ENCODE measurements at places on chromosomes 12 and 14.

GRCh38 chr14:93032421-93032936 is 83.2 kb downstream of the ITPK1 start:
- no peak for DNase-seq

DNA sequence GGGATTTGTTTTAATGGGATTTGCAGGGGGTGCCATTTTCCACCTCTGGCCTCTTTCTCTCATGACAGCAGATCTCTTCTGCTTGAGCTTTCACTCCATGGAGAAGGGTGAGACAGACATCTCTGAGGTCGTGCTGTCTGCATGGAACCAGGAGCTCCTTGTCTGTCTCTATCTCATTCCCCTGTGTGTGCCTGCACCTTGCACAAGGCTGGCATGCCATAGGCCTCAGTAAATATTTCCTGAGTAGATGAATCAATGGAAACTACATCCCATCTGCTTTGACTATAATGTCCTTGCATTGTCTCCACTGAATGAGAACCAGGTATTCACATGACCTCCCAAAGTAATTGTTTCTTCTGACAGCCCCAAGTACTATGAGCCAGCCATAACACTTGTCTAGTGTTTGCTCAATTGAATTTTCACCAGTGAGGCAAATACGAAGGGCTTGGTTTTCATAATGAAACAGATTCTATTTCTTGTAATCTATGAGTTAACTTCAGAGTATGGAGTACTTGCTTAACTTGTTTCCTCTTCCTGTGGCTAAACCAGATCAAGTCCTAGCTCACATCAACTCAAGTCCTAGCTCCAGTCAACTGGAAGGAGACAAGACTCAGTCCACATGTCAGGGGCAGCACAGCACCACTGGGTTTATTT is 32.3 kb downstream of the KCNK13 start:
- DNase-seq: no peak

- DNase-seq: no peak
Measured at GRCh38 chr14:66853311-66853710, 335.9 kb upstream of the GARIN2 start.

- no peak for DNase-seq
Measured at GRCh38 chr14:77011245-77011644, 17.3 kb downstream of the IRF2BPL start.

- no peak for DNase-seq
Measured at GRCh38 chr14:69133206-69134125, 19.5 kb downstream of the DCAF5 start.

- DNase-seq: no peak
Measured at GRCh38 chr12:42588524-42589464, 752 bp downstream of the PRICKLE1 start.

DNA sequence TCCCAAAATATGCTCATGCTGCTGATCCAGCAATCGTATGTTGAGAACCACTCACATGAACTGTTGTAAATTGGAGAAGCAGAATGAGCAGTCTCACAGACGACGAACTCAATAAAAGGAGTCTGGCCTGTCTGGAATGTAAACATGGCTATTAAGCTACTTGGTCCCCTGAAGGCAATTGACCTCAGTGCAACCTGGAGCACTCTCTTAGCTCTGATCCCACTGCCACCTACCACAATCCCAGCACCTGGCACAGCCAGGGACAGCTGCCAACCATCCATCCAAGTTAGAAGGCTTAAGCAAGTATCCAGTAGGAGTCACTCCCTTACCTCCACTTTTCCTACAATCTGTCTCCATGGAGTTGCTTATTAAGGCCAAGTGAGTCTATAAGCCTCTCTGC is 406.9 kb upstream of the CLEC14A start:
- DNase-seq: no peak

DNA sequence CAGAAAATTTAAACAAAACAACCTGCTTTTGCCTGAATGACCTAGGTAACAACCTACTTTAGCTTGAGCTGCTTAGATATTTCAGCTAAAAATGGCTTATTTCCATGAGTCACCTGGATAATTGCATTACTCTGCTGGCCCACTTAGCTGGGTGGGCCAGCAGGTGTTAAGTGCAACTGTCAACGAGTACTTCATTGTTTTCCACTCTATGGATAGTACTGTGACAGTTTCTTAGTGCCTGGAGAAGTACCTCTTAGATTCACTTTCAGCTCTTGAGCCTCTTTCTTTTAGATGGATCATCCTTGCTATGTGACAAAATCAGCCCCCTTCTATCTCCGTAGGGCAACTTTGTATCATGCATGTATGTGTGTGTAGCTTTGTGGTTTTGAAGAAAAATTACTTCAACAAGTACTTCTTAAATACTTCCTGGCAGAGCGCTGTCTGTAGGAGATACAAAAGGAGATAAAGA is 368.2 kb upstream of the ATP2B1 start:
- no peak for DNase-seq

- no peak for DNase-seq
Measured at GRCh38 chr14:68712703-68713370, 80.0 kb downstream of the ZFP36L1 start.

DNA sequence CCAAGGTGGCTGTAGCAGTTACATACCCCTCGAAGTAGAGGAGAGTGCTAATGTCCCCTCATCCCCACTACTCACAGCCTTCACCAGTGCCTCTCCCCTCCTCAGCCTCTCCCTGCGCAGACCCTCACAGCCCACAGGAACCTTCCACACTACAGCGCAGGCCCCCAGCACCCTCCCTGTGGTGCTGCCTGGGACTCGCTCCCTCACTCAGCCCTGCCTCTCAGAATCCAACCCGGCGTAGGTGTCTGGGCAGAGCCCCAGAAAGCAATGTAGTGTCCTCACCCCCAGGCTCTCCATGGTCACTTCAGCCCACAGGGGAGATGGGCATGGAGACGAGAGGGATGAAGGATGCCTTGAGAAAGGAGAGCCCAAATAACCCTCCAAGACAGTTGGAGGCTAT is 10.9 kb upstream of the ZNF740 start:
- DNase-seq: no peak

DNA sequence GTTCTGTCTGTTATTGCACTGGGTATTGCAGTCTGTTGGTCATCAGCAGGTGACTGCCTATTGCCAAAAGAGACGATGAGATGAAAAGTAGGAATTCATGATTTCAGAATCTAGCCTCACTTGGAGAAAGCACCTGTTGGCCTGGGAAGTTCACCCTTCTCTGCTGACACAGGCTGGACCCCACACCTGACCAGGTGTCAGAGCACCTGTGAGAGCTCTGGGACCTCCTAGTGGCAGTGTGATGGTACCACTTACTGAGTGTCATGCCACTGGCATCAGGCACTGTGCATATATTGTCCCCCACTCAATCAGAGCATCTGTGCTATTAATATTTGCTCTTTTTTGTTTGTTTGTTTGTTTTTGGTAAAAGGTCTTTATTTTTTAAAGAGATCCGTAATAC is 68.0 kb downstream of the RASSF3 start:
- no peak for DNase-seq

DNA sequence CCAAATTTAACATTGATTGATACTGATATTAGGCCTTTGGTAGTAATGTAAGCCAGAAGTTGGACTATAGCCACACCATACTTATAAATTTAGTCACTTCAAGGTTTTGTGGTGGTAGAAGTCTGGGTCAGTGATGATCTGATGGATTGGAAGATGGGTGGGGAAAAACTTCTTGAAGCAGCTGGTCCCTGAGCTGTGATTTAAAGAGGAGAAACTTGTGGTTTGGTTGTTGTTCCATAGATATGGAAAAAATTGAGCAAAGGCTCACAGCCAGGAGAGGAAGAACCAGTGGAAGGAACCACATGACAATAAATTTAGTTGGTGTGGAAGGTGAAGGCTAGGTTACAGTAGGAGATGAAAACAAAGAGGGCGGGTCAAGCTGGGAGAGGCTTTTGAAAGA is 26.1 kb downstream of the PTHLH start:
- no peak for DNase-seq

DNA sequence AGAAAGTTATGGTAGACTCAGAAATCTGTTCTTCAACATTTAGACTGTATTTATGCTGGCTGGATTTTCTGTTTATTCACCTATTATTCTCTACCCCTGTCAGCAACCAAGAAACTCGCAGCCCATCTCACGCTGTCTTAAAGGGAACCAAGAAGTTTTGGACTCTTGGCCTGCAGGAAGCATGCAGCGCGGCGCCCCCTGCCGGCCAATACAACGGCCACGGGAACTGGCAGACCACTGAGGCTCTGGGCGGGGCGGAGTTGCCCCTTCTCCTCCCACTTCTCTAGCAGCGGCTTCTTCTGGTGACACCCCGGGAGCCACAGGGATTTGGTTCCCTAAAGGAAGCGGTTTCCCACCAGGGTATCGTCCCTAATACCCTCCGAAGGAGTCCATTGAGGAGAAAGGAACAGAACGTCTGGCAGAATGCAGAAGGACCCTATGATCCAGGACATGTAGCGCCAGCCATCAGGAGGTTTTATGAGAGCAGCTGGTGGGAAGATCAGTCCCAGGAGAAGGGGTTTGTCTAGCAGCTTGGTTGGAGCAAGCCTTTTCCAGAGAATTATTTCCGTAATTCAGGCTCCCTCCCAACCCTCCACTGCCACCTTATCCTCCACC is 21.0 kb upstream of the RNASE2 start:
- no peak for DNase-seq

DNA sequence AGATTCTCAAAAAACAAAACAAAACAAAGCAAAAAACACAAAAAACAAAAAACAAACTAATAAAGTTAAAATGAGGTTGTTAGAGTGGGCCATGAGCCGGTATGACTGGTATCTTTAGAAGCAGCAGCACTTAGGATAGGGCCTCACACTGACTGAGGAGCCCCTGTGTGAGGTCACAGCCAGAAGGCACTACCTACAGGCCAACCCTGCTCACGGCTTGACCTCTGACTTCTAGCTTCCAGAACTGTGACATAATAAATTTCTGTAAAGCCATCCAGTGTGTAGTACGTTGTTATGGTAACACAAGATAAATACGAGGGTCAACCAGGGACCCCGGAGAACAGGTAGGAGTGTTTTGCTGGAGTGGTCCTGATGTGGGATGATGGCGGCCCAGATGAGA is 629.6 kb downstream of the VRK1 start:
- no peak for DNase-seq

DNA sequence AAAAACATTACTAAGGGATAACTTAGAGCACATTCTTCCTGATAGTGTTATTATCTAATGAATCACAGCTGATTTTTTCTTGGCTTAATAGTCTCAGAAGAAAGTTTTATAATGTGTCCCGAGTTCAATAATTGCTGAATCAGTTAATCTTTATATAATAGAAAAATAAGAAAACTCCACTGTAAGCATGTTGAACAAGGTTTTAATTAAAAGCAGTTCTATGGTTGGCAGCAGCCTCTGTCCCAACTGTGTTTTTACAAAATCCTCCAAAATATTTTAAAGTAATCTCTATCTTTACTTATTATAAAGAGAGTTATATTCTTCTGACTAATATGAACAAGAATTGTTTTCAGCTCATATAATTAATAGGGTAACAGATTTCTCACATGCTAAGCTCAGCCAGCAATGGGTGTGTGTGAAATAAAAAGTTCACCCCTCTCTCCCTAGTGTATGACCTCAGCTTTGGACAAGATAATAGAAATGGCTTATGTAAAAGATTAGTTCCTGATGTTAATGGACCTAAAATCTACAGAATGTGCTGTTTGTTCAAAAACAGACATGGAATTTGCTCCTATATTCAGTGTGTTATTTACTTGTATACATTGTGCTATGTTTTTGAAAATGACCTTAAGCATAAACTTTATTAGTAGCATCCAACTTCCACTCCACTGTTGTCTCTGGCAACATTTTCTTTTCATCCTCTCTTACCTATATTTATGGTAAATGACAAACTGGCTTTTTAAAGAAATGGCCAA is 67.1 kb upstream of the DCN start:
- DNase-seq: no peak

DNA sequence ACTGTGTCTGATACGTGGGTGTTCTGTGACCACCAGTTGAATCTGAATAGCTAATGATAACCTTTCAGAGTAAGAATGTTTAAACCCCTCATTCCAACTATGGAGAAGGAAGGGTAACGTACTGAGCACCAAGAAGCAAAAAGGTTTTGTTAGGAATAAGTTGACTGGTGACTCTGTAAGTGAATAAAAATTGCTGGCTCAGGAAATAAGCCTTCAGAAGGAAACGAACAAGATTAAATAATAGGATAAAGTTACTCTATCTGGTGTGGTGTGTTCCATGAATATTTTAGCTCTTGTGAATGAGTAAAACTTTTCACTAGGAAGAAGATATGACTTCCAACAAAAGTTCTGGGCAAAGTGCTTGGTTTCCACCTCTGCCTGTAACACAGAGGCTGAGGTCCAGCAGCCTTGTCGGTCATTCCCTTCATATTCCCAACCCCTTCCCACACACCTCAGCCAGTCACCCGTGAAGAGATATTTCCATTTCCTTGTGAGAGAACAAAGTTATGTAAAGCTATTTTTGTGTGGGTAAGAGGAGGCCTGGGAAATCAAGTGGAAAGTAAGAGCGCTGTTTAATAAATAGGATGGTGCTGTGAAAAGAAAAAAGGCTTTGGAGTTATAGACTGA is 47.1 kb downstream of the ARF6 start:
- no peak for DNase-seq

GRCh38 chr12:80791863-80792262 is 75.2 kb downstream of the MYF5 start:
- no peak for DNase-seq

GRCh38 chr14:37903343-37904191 is 304.1 kb upstream of the SSTR1 start:
- DNase-seq: no peak

All from caudate nucleus (tissue), 63 donors.